HuH-7 (cell line): ENCODE measurements at places on chromosomes 6 and 20.

DNA sequence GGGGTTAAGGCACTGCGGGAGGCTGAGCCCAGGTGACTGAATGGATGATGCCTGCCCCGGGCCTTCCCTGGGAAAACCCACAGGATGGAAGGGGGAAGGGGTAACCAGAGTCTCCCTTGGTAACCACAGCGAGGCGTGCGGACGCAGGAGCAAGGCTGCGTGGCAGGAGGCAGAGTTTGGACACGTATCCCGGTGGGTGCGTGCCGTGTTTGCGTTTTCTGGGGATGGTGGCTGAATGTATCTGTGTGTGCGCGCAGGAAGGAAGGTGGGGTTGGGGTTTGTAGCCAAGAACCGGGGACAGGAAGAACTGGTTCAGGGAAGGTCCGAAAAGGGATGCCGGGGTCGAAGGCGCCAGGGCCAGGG lies 1.8 kb downstream of the MDGA1 start:
- DNase-seq, result no peak

DNA sequence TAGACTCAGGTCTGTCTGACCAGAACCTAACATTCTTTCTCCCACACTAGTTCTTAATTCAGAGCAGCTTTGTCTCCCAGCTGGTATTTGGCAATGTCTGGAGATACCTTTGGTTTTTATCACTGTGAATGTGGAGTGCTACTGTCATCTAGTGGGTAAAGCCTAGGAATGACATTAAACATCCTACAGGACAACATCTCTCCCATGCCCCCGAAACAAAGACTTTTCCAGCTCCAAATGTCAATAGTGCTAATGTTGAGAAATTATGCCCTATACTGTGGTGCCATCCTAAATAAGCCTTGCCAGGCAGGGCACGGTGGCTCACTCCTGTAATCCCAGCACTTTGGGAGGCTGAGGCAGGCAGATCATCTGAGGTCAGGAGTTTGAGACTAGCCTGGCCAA lies 4.2 kb upstream of the TTPAL start:
- peak; percentile 46 for DNase-seq

DNA sequence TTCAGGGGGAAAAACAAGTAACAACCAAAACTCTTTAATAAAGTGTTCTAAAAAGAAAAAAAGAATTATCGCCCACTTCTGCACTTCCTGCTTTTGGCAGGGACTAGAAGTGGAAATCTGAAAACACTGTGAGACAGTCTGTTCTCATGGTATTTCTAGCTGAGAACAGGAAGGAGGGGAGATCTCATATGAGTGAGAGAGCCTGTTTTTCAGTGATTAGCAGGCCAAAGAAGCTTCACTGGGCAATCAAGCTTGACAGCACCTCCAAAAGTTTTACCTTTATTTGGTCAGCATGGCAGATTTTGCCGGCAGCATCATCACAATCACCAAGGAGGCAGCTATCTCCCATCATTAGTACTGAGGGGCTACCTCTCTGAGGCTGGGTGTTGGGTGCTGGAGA lies 79.5 kb upstream of the ATXN1 start:
- DNase-seq, result no peak

GRCh38 chr6:35611240-35611639 lies 77.5 kb downstream of the FKBP5 start:
- DNase-seq, result no peak

GRCh38 chr6:139154881-139155547 lies 20.1 kb downstream of the HECA start:
- DNase-seq, result no peak

- no peak for DNase-seq
Measured at GRCh38 chr20:55650657-55651360, 354.5 kb downstream of the CBLN4 start.

DNA sequence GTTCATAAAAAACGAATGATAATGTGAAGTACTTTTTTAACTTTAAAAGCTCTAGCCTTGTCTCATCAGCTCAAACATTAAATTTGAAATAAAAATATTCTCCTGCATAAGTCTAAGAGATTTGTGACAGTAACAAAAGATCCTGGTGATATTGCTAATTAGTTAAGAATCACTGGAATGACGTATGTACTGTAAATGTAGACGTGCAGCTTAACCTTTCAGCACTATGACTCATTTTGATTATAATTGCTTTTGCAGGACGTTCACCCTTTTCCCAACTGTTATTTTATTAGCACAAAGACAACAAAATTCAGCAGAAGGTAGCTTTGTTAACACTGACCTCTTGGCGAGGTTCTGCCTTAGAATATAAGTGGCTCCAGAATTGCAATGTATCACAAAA lies 68.6 kb downstream of the TENT5A start:
- no peak for DNase-seq

- no peak for DNase-seq
Measured at GRCh38 chr6:137162692-137163306, 10.6 kb downstream of the IL22RA2 start.

GRCh38 chr20:40698281-40698680 lies 9.2 kb upstream of the MAFB start:
- no peak for DNase-seq

- DNase-seq, result no peak
Measured at GRCh38 chr6:9634776-9635175, 780.1 kb downstream of the TFAP2A start.

DNA sequence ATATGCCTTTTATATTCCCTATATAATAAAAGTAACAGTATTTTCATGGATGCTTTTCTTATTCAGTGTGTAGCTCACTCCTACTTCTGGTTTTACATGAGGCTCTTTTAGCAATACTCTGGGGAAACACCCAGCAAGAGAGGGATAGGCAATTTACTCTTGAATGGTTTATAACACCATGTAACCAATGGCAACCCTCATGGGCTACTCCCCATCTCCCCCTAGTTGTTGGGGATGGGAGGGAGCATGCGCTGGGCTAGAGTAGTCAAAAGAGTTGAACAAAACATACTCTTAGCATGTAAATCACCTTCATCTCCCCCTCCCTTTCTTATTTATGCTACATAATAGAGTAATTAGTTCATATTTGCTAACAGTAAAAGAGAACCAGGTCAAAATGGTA lies 140.1 kb upstream of the LRFN2 start:
- no peak for DNase-seq

DNA sequence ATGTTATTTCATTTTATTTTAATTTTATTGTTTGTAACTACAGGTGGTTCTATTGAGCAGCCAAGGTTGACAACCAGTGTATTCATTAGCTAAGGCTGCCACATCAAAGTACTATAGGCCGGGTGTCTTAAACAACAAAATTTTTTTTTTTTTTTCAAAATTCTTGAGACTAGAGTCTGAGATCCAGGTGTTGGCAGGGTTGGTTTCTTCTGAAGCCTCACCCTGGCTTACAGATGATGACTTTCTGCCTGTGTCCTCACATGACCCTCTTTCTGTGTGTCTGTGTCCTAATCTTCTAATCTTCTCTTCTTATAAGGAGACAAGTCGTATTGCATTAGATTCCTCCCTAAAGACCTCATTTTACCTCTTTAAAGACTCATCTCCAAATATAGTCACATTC lies 208.4 kb downstream of the MANEA start:
- DNase-seq, result no peak

GRCh38 chr20:64042054-64042781 lies 6.2 kb downstream of the C20orf204 start:
- no peak for DNase-seq

GRCh38 chr6:39836606-39837005 lies 44.4 kb downstream of the DAAM2 start:
- DNase-seq, result no peak

GRCh38 chr20:1345030-1345755 lies 16.3 kb upstream of the SDCBP2 start:
- DNase-seq, result no peak

DNA sequence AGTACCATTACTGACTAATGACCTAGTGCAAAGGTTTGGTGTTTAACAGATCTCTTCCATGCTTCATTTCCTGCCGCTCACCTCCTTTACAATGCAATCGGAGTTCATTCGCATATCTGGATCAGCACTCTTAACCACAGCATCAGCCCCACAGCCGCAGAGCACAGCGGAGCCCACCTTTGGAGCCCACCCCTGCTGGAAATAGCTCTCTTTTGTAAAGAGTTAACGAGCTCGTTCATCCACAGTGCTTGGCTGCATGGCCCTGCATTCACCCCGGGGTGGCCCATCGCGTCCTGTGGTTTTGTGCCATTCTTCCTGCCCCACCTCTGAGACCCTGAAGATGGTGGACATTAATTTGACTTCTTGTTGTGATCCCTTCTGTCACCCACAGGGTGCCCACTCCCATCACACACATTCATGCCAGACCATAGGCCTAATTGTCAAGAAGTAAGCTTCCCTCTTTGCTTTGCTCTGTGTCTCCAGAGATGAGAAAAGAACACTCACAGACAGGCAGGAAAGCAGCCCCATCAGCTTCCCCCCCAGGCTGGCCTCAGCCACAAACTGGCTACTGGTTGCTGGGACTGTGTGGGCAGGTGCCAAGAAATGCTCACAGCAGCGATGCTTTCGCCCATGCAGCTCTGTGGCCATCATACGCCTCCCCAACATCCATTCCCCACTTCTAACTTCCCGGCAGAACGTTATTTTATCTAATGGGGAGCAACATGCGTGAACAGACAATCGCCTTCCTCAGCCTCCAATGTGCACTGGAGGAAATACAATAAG lies 167.0 kb downstream of the LRFN2 start:
- no peak for DNase-seq

GRCh38 chr6:11911538-11911937 lies 100.6 kb upstream of the HIVEP1 start:
- no peak for DNase-seq

GRCh38 chr6:157790548-157791160 lies 32.4 kb upstream of the SNX9 start:
- no peak for DNase-seq

GRCh38 chr20:63772781-63773518 lies 33.4 kb downstream of the SLC2A4RG start:
- DNase-seq, result no peak

DNA sequence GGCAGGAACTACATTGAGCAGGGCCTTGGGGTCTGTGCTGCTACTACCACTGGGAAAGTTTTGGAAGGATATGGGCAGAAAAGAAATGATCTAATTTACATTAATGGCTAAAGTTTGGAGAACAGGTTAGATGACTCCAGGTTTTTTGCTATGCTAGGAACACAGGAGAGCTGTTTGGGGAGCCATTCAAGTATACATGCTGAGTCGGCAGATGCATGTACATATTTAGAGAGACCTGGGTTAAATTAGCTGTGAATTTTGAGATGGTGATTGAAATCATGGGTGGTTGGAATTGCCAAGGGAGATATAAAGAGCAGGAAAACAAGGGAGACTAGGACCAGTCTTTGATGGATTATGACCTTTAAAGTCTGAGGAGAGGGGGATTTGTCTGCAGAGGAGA lies 113.1 kb upstream of the BACH2 start:
- DNase-seq, result no peak

DNA sequence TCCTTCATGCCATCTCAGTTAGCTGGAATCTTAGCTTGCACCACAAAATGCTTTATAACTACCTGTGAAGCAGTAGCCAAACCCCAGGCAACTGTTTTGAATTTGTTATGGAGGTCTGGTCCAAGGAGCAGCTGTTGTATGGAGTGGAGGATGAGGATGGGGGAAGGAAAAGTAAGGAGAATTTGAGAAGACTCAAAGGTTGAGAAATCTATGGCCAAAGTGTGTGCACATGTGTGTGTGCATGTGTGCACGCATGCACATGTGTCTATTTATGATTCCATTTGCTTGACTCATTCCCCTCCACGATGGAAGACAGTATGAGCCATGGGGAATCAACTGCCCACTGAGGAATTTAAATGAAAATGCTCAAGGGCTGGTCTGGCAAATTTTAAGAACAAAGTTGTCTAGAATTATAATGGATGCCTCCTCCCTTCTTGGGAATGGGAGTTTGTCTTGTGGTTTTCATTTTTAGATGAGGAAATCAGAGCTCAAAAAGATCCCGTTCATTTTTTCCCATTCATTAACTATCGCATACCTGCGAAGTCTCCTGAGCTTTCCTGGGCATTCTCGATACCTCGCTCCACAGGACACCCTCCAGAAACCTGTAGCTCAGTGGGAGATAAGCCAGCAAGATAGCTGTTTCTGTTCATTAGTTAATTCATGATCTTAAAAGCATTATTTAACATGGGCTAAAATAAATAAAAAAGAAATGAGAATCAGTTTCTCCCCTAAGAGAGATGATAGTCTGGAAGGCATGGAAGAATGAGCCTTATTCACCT lies 152.3 kb upstream of the NEDD9 start:
- DNase-seq, result no peak

DNA sequence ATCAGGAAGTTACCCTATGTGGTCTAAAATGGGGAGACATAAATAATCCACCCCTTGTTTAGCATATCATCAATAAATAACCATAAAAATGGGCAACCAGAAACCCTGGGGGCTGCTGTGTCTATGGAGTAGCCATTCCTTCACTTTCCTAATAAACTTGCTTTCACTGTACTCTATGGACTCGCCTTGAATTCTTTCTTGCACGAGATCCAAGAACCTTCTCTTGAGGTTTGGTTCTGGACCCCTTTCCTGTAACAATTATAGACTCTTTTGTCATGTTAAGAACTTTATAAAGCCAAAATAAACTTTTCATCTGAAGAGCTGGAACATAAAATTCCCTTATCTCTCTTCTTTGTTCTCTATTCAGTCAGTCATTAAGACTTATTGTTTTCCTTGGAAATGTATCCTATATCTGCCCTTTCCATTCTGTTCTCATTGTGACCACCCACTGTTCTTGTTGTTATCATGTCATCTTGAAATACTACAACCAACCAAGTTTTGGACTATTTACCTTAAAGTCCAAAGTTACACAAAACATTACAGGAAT lies 29.3 kb upstream of the ZBTB24 start:
- DNase-seq, result no peak

DNA sequence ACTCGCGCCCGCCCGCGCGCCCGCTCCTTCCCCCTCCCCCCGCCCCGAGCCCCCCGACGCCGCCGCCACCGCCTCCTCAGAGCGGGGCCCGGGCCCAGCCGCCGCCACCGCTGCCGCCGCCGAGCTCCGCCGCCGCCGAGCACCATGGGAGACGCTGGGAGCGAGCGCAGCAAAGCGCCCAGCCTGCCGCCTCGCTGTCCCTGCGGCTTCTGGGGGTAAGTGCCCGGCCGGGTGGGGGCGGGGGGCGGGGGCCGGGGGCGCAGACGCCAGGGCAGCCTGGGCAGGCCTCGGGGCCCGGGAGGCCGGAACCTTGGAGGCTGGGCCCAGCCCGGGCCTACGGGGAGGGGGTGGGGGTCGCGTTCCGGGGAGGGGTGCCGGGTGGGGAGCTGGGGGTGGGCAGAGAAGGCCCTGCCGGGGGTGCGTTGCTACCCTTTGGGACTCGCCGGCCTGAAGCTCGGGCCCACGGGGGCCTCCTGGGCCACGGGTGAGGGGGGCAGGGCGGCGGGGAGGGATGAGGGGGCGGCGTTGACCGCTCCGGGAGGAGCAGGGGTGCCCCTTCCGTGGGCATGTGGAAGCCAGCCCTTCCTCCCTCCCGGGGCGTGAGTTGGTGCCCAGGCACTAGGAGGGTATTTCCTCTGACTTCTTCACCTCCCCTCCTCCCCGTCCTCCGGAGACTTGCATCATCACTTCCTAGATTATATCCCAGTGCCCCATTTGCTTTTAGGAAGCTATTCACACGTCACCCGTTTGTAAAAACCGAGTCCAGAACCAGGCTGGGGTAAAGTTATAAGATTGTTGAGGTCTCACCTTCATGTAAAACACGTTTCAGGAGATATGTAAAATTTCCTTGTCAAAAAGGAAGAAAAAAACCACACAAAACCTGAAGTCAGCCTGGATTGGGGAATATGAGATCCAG lies 533 bp downstream of the ZFAND3 start:
- DNase-seq, result no peak
